Stimulated activated CD4-positive, alpha-beta T cell treated with anti-CD3 and anti-CD28 coated beads, TNF-alpha, amount 100 ng/mL, for 48 hours (primary cell): ENCODE measurements at places on chromosomes 6 and 20.

- no peak for DNase-seq
Observed at GRCh38 chr20:10637563-10637962, 36.2 kb downstream of the JAG1 start.

DNA sequence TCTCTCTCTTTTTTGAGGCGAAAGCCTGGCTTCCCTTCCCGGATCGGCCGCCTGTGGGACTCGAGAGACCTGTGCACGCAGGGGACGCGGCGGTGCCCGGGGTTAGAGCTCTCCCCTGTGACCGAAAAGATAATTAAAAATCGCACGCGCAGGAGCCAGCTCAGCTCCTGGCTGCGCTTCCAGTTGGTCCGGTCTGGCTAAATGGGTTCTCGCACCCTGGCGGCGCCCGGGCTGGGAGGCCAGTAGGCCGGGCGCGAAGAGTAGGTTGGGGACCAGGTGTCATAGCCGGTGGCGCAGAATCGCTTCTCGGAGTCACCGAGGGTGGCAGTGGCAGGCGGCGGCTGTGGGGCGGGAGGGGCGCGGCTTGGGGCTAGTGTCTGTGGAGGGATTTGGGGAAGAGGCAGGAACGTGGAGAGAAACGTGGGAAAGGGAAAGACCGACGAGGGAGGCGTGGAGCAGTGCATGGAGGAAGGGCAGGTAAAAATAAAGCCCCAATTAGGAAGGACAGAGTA, 41.9 kb upstream of the SUPT3H start:
- DNase-seq, result peak; percentile 57

DNA sequence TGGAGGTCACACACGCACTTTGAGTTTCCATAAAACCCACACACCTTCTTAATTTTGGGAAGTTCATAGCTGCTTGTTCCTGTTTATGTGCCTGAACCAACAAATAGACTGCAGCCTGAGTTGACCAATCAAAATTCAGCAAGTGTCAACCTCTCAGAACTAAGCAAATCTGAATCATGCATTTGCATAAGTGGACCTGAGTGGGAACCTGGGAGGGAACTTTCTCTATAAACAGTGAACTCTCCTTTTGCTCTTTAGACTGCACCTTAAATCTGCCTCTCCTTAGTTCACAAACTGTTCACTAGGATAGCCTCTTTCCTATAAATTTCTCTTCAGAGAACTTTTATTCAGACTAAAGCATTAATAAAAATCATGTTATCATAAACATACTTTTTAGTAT, 37.9 kb downstream of the SLC17A1 start:
- no peak for DNase-seq

DNA sequence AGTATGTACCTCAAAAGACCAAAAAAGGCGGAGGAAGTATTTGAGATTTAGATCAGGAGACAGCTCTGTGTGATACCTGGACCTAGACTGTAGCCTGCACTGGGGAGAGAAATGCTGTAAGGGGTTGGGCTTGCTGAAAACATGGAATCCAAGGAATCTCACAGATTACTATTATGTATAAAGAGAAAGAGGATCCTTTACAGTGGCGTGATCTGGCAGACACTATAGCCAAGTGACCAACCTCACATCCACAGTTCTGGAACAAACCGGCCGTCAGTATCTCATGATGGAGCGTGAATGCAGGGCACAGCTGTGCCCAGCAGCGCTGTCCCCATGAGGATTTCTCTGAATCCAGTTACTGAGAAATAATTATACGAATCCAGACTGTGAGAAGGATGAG, 12.3 kb downstream of the DDX27 start:
- no peak for DNase-seq

DNA sequence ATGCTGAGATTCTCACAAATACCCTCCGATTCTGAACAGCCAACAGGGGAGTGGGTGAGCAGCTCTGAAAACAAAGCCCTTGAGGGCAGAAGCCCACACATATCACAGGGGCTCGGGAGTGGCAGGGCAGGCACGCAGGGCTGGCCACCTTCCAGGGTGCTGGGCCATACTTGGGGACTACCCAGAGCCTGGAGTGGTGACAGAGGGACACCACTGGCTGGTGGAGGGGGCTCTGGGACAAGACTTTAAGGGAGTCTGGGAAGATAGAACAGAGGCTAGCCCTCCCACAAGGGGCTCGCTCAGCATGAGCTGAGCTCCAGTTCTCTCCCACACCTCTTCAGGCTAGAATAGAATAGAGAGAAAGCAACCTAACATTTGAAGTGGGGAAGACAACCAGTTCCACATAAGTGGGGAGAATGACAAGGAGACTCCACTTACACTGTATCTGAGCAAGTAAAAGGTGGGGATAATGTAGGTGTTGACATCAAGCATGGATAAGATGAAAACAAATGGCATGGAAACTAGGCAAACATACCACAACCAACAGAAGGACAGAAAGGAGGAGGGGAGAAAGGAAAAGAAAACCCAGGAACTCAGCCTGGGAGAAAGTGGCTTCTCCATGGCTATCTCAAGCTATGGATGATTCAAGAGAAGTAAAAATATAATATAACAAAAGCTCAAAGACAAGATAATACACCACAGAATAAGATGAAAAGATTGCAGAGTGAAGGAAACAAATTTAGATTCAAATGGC, 7.0 kb downstream of the PPIL1 start:
- DNase-seq, result no peak

GRCh38 chr6:22208026-22208425, 88.8 kb downstream of the PRL start:
- no peak for DNase-seq
